ENCODE measurements at places on chromosomes 2 and 18. TPM values are rescaled to one million over a fixed set of nuclear protein-coding genes. Genes with fewer than 3 reads are reported as not detected.

The SGPP2 gene
- total RNA-seq, result 14.8 TPM

The MSTN gene
- 6.6 TPM for total RNA-seq

The THSD7B gene
- total RNA-seq, result 6.5 TPM

The GCFC2 gene
- total RNA-seq, result 28.4 TPM

The MARCO gene
- total RNA-seq, result 1.3 TPM

All from metanephros (tissue), 2 donors.